Glutamatergic neuron (in vitro differentiated cells): ENCODE measurements at places on chromosomes 12 and 14.

DNA sequence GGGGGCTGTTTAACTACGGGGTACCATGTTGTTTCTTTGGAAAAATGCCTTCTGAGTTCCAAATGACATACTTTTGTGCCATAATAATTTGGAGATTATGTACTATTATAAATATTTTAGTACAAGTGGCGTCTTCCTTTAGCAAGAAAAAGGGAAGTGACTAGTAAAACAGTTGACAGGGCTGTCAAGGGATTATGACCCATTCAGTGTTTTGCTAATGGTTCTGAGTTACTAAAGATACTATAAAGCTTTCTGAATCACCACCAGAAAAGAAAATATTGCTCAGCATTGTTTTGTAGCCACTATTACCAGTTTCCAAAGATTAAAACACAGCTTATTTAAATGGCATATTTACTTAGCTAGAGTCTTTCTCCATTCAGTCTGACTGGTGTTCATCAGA, 334.9 kb downstream of the SNAPC1 start:
- H3K27me3 ChIP-seq = peaks cover 1% of the 10 kb centered on the region
- DNase-seq = no peak
- H3K4me3 ChIP-seq = no peak overlapping the region
- no peaks in the 10 kb centered on the region for H3K36me3 ChIP-seq
- H3K4me1 ChIP-seq = no peaks in the 10 kb centered on the region

DNA sequence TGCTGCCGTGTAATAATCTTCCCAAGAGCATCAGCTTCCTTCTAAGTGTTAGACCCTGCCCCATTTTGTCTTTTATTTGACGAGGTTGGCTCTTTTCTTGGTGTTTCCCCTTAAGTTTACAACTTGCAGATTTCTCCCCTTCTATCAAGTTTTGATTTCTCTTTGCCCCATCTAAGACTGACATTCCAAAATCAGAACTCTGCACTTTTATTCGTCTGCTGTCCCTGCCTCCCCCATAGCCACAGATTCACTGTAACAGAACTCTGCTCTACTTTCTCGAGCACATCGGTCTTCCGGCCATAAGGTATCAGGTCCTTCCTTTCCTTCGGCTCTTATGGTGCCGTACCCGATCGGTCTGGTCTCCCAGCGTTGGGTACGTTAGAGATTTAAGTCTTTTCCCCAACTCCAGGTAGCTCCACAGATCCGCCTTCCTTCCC, 563 bp downstream of the DCP1B start:
- H3K36me3 ChIP-seq = no peaks in the 10 kb centered on the region
- H3K27ac ChIP-seq = peak overlapping the region; percentile 98
- DNase-seq = no peak
- peaks cover 6% of the 10 kb centered on the region for H3K27me3 ChIP-seq
- H3K4me1 ChIP-seq = peaks cover 17% of the 10 kb centered on the region

DNA sequence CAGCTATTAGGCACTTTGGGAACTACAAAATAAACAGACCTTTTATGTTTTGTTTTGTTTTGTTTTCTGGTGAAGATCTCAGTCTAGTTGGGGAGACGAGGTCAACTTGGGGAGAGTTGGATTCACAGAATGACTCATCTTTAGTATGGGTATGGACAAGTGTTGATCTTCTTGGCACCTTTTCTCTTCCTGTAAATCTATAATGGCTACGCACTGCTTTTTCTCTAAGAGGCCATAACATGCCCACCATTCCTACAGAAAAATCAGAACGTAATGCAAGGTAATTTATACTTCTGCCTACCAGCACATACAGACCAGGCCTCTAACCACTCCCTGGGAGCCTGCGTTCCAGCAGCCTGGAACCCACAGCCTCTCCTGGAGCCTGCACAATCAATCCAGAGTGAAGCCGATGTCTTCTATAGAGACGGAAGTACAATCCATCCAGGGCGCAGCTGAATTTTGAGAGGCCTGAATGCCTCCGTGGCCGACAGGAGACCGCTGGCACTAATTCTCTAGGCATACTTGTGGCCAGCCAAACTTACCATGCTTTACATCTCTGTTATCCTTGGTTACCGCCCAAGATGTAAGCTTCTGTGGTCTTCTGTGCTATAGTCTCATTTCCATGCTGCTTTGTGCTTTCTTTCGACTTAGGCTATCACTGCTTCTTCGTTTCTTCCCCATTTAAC, 717 bp downstream of the PPHLN1 start:
- H3K36me3 ChIP-seq = no peaks in the 10 kb centered on the region
- no peaks in the 10 kb centered on the region for H3K27me3 ChIP-seq
- no peak for DNase-seq
- peak overlapping the region; percentile 99 for H3K4me3 ChIP-seq
- peaks cover 11% of the 10 kb centered on the region for H3K4me1 ChIP-seq

DNA sequence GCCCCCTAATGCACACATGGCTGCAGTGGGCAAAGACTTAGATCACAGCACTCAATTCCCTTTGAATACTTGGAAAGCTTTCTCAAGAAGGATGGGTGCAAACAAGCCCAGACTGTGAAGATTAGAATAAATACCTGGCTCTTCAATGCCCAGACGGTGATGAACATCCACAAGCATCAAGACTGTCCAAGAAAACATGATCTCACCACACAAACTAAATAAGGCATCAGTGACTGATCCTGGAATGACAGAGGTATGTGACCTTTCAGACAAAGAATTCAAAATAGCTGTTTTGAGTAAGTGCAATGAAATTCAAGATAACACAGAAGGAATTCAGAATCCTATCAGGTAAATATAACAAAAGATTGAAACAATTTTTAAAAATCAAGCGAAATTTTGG, 43.8 kb upstream of the ZDHHC17 start:
- DNase-seq = no peak
- no peak overlapping the region for H3K4me3 ChIP-seq
- no peaks in the 10 kb centered on the region for H3K36me3 ChIP-seq
- no peaks in the 10 kb centered on the region for H3K27me3 ChIP-seq
- no peak overlapping the region for H3K27ac ChIP-seq

- peaks cover 5% of the 10 kb centered on the region for H3K36me3 ChIP-seq
- H3K4me3 ChIP-seq = no peak overlapping the region
- no peak for DNase-seq
- H3K4me1 ChIP-seq = no peaks in the 10 kb centered on the region
- no peak overlapping the region for H3K27ac ChIP-seq
- H3K27me3 ChIP-seq = peaks cover 5% of the 10 kb centered on the region
Observed at GRCh38 chr14:98957211-98958047, 314.6 kb downstream of the BCL11B start.

GRCh38 chr12:47123730-47124129, 44.0 kb upstream of the AMIGO2 start:
- DNase-seq = no peak
- H3K36me3 ChIP-seq = no peaks in the 10 kb centered on the region
- H3K27me3 ChIP-seq = no peaks in the 10 kb centered on the region

- H3K36me3 ChIP-seq = no peaks in the 10 kb centered on the region
- H3K4me3 ChIP-seq = no peak overlapping the region
- H3K27me3 ChIP-seq = no peaks in the 10 kb centered on the region
- no peak overlapping the region for H3K27ac ChIP-seq
Observed at GRCh38 chr12:59076622-59077021, 156.3 kb upstream of the LRIG3 start.

DNA sequence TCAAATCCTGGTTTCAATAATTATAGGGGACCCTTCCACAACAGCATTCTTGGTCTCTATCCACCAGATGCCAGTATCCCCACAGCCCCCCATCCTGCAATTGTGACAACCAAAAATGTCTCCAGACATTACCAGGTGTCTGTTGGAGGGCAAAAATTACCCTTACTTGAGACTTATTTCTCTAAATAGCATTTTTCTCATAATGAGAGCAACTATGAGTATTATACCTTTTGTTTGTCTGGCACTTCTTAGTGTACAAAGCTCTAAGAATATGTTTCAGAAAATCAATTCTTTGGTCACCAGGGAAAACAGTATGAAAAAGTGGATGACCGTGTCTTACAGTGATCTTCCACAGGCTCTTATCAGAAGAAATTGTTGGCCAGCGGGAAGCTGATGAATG, 27.5 kb upstream of the RMST start:
- no peaks in the 10 kb centered on the region for H3K4me1 ChIP-seq
- H3K4me3 ChIP-seq = no peak overlapping the region
- H3K27ac ChIP-seq = no peak overlapping the region
- DNase-seq = no peak
- H3K36me3 ChIP-seq = no peaks in the 10 kb centered on the region

DNA sequence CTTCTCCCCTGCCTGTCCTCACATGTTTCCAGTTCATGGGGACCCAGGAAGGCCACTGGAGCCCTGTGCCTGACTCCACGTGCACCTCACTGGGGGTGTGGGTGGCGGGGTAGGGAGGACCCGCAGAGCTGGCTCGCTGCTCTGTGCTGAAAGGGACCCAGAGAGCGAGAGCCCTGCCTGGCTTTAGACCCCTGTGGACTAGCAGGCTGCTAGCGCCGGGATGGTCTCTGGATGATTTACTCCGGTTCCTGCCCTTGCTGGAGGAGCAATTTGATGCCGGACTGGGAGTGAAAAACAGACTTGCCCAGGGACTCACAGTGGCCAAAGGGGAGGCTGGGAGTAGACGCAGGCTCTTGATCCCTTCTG, 49.0 kb downstream of the NTF3 start:
- peaks cover 9% of the 10 kb centered on the region for H3K4me1 ChIP-seq
- H3K27ac ChIP-seq = no peak overlapping the region
- peak; percentile 54 for DNase-seq
- no peak overlapping the region for H3K4me3 ChIP-seq
- H3K27me3 ChIP-seq = peaks cover 6% of the 10 kb centered on the region

GRCh38 chr12:121504505-121504904, 76.3 kb downstream of the KDM2B start:
- no peak for DNase-seq
- H3K27me3 ChIP-seq = peaks cover 4% of the 10 kb centered on the region

GRCh38 chr12:24970177-24970576, 21.3 kb upstream of the BCAT1 start:
- H3K27ac ChIP-seq = no peak overlapping the region
- no peaks in the 10 kb centered on the region for H3K4me1 ChIP-seq
- H3K27me3 ChIP-seq = peaks cover 1% of the 10 kb centered on the region

DNA sequence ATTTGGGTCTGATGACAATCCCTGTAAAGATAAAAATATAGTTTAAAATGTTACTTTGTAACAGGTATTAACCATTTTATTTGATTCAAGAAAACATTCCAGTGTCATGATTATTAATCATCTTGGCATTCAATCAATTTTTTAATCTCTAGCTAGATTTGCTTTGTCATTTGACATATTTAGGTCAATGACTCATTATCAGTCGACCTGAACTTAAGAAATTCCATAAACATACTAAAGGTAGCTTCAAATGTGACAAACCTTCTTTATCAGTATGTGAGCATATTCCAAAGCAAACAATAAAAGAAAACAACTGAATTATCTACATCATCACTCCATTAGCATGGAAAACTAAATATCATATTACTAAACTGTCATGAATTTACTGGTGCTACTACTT, 50.8 kb upstream of the CDKL1 start:
- no peak for DNase-seq
- no peak overlapping the region for H3K27ac ChIP-seq
- H3K36me3 ChIP-seq = no peaks in the 10 kb centered on the region
- peaks cover 1% of the 10 kb centered on the region for H3K27me3 ChIP-seq

DNA sequence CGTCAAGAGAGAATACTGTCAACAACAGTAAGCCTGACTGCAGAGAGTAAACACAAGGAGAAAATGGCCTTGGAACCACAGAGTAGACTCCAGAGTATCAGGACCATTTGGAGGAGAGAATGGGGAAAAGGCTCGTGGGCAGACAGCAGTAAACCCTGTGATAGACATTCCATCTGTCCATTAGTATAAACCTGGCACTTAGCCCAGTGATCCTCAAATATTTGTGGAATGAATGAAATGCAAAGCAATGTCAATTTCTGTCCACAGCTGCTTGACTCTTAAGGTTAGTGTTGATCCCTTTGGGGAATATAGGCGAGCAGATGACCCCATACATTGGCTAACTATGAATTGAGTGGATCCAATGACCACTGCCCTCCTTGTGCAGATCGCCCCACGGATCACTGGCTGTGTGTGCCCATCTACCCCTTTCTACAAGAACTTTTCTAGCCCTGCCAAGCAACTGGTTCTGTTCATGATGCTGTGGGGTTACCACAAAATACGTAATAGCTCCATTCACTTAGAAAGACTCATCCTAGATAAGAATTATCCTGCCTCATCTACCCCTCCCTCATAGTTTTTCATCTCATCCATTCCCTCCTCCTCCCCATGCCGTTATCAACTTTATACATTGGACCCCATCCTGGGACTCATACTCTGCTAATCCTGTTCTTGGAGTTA, 846.8 kb downstream of the NRXN3 start:
- no peaks in the 10 kb centered on the region for H3K4me1 ChIP-seq
- H3K27me3 ChIP-seq = peaks cover 2% of the 10 kb centered on the region
- no peak for DNase-seq
- no peak overlapping the region for H3K27ac ChIP-seq

DNA sequence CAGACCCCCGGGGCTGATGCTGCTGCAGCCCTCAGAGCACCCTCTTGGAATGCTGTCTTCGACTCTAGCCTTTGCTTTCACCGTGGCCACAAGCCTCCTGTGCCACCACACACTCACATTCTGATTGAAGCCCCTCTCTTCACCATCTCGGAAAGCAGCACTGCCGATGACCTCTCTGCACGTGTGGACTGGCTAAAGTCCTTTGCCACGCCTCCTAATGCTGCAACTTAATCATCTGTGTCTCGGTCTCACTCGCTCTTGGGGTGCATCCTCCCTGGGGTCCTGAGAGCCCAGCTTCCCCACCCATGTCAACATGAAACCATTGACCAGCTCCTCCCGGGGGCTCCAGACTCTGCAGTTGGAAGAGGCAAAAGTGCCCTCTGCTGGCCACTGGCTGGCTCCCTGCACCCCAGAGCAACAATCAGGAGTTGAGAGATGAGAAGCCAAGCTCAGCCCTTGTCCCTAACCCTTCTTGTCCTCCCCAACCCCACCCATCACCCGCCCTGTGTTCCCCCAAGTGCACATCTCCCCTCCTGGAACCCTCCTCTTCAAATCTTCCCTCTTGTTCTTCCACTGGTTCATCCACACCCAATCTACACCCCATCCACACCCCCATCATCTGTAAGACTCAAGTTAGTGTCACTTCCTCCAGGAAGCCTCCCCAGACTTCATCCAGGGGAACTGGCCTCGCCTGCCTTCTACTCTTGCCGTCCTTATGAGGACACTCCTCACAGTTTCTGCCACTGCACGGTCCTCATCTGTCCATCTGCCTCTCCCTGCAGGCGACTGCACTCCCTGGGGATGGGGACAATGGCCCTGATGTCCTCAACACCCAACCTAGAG, 23.6 kb upstream of the FAM181A start:
- H3K27ac ChIP-seq = peak overlapping the region; percentile 2
- H3K4me3 ChIP-seq = no peak overlapping the region
- H3K36me3 ChIP-seq = no peaks in the 10 kb centered on the region
- DNase-seq = peak; percentile 70

GRCh38 chr12:127516467-127516866, 750.5 kb upstream of the TMEM132C start:
- no peaks in the 10 kb centered on the region for H3K27me3 ChIP-seq
- H3K4me3 ChIP-seq = no peak overlapping the region
- H3K27ac ChIP-seq = no peak overlapping the region
- no peaks in the 10 kb centered on the region for H3K4me1 ChIP-seq
